ENCODE measurements at places on chromosomes 11 and 22.

DNA sequence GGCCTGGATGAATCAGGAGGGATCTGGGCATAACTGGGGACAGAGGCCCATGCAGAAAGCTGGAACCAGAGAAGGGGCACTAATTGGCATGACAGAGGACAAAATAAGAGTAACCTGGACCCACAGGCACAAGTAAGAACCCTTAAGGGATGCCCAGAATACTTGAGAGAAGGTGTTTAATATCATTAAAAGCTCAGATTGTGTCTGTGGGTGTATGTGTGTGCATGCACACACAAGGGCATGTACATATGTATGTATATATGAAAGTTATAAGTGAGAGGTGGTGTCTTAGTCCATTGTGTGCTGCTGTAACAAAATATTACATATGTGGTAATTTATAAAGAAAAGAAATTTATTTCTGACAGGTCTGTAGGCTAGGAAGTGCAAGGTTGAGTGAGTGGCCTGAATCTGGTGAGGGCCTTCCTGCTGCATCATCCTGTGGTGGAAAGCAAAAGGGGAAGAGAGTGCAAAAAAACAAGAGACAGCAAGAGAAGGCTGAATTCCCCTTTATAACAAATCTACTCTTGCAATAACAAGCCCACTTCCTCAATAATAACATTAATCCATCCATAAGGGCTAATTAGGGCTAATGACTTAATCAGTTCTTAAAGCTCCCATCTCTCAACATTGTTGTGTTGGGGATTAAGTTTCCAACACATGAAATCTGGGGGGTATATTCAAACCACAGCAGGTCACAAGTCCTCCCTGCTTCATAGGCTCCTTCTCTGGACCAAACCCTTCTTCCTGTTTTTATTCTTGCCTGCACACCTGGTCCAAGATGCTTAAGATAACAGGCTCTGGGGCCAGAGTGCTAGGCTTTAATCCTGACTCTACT, 68.3 kb upstream of the POU2AF2 start:
- no peak for DNase-seq

GRCh38 chr11:63858628-63859550, 20.0 kb downstream of the MARK2 start:
- DNase-seq: no peak

- DNase-seq: no peak
Observed at GRCh38 chr22:47204002-47204979, 441.8 kb downstream of the TBC1D22A start.

DNA sequence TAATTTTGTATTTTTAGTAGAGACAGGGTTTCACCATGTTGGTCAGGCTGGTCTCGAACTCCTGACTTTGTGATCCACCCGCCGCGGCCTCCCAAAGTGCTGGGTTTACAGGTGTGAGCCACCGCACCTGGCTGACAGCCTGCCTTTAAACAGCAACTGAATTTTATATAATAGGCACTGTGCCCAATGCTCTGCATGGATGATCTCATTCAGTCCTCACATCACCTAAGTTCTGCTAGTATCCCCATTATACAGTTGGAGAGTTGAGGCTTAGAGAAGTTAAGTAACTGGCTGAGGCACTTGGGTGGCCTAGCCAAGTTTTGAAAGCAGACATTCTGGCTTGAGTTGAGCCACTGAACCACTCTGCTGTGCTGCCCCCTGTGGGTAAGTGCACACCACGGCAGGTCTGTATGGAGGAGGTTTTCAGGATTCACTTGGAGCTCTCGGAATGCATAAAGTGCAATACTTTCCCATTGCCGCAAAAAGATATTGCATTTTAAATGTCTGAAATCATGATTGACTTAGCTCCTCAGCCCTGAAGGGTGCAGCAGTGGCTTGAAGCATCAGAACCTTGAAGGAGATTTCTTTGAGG, 112.4 kb downstream of the LDLRAD3 start:
- DNase-seq: no peak

GRCh38 chr11:116725434-116726221, 47.2 kb downstream of the BUD13 start:
- no peak for DNase-seq

DNA sequence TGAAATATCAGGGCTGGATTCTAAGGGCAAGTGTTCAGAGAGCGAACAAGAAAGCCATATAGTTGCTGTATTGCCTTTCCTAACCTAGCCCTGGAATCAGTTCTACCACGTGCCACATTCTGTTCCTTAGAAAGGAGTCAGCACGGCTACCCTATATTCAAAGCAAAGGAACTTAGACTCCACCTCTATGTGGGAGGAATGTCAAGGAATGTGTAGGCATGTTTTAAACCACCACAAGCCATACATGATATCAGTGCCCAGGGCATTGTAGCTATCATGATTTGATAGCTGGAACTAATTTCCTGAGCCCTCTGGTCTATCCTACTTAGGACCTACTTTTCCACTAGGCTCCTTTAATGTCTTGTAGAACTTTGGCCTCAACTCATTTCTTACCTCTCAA, 2.5 kb upstream of the EIF4ENIF1 start:
- DNase-seq: no peak

GRCh38 chr11:129795089-129795488, 20.6 kb upstream of the TMEM45B start:
- no peak for DNase-seq

GRCh38 chr11:34890089-34890488, 26.1 kb downstream of the APIP start:
- DNase-seq: no peak

- no peak for DNase-seq
Observed at GRCh38 chr11:1519028-1520010, 32.7 kb upstream of the MOB2 start.

- DNase-seq: peak; percentile 54
Observed at GRCh38 chr11:133966921-133967598, 10.3 kb upstream of the IGSF9B start.

GRCh38 chr22:39967103-39967829, 7.1 kb downstream of the TMA7B start:
- no peak for DNase-seq

DNA sequence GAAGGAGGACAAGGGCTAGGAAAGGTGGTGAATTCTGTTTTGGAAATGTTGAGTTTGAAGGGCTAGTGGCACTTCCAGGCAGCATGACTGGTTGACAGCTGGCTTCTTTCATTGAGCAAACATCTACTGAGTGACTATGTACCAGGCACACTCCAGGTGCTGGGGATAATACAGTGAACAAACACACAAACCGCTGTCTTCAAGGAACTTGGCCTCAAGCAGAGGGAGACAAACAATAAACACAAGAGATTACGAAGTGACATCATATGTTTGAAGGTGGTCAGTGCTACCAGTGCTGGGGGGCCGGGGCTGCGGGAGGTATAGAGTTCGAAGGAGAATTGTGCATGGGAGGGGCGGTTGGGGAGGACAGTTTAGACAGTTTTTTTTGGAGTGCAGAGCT, 197.0 kb upstream of the SORL1-AS1 start:
- no peak for DNase-seq

DNA sequence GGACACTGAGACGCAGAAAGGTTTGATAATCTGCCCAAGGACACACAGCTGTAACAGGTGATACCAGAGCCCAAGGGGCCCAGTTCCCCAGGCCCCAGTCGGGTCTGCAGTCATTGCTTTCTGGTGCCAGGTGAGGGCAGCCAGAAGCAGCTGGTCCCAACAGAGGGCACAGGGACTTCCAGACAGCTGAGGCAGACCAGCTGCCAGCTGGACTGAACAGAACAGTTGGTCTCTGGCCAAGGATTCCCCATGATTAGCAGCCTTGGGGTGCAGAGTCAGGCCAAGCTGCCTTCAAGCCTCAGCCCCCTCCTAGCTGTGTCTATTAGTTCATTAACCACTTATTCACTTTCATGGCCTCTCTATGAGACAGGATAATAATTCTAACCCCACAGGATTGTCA, 105.6 kb downstream of the RRAS2 start:
- DNase-seq: no peak

GRCh38 chr22:26443901-26444690, 15.0 kb downstream of the ASPHD2 start:
- no peak for DNase-seq

DNA sequence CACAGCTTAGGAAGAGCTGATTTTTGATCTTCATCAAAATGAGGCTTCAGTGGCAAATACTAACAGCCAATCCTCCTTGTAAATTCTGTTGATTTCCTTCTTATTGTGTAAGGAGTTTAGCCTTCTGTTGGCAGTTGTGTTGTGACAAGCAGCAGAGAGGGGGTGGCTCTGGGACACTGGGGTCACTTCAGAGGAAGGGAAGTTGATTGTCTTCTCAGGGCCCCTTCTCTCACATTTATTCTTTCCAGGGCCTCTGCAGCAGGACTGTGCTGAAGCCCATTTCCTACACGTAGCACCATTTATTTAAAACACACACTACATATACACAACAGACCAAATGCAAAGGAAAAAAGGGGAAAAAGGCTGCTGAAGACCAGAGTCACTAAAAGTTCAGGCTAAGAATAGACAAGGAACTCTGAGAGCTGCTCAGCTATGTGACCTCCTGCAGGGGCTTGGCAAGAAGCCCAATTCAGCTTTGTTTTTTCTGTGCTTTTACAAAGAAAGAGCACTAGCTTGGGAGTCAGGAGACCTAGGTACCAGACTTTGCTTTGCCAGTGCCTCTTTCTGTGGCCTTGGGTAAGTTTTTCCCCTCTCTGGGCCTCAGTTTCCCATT, 28.3 kb upstream of the UPB1 start:
- DNase-seq: no peak

- DNase-seq: no peak
Observed at GRCh38 chr11:85903406-85903805, 48.2 kb downstream of the CCDC83 start.

GRCh38 chr11:35118906-35119305, 20.1 kb upstream of the CD44 start:
- DNase-seq: no peak

DNA sequence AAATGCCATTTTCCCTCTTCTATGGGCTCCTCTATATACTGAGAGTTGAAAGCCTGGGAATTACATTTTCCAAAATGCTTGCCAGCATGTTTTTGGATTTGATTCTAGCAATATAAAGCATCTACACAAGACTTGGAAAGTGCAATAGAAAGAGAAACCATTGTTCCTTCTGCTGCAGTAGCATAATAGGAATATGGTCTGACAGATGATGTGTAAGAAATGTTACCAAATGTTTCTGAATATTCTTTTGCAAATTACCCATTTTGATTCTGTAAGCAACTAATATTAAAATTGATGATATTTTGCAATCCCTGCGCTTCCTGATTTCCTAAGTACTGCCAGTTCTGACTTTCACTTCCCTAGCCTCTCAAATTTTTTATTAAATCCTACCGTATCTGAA, 61.6 kb downstream of the CASP12 start:
- no peak for DNase-seq

DNA sequence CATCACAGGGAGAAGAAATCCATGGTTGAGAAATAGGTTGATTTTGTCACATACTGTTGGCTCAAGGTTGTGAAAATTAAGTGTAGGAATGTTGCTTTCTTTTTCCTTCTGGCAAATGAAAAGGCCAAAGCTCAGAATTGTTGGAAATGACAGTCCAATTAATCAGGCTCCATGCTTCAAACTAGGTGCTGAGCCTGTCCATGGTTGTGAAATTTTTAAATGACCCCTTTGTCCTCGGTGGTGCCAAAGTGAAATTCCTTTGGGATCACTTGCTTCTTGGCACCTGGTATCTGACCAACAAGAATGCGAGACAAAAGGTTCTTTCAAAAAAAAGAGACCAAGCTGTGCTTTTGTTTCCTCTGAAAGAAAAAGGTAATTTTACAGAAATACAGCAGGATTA, 451.9 kb downstream of the ETS1 start:
- no peak for DNase-seq

DNA sequence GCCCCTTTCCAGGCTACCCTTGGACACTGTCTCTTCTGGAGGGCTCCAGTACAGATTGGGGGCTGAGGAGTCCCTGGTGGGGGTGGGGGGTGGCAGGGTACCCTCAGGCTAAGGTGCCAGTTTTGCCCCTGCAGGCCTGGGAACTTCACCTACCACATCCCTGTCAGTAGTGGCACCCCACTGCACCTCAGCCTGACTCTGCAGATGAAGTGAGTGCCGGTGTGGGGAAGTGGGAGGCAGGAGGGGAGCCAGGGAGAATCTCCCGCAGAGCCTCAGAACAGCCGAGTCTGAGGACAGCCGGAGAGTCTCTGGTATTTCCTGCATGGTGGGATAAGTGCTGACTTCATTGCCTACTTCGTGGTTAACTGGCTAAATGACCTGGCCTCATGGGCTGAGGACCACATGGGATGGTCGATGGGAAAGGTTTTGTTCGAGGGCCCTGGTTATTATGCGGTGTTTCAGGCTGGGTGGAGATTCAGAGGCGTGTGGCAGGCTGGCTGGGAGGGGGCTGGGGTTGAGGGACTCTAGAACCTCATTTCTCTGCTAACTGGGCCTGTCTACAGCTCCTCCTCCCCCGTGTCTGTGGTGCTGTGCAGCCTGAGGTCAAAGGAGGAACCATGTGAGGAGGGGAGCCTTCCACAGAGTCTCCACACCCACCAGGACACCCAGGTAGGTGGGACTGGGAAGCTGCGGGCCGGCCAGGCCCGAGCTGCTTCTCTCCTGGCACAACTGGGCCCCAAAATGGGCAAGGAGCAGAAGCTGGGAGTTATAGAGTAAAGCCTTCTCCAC, 8.5 kb downstream of the TMEM258 start:
- DNase-seq: no peak

DNA sequence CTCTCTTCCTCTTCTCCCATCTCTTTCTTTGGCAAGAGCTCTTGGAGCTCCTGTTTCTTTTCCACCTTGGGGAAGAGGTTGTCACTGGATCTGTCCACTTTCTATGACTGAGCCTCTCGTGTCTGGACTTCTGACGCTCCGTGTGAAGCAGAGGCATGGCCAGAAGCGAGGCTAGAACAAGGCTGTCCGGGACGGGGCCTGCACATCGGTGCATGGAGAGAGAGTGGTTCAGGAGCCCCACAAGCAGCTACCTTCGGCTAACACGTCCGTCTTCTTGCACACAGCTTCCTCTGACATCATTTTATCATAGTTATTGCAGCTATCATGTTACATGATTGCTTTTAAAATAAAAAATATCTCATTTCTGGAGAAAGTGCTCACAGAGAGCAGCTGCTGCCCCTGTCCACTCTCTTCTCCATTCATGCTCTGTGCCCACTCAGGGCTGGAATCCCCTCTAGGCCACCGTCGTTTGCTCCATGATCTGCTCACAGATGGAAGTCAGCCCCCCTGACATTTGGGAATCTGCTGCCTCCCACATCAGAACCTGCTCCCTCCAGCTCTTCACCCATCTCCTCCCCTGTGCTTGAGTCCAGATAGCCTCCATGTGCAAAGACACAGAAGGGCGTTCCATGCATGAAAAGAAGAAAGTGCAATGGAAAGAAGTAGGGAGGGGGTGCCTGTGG, 308.4 kb downstream of the NTM start:
- no peak for DNase-seq

DNA sequence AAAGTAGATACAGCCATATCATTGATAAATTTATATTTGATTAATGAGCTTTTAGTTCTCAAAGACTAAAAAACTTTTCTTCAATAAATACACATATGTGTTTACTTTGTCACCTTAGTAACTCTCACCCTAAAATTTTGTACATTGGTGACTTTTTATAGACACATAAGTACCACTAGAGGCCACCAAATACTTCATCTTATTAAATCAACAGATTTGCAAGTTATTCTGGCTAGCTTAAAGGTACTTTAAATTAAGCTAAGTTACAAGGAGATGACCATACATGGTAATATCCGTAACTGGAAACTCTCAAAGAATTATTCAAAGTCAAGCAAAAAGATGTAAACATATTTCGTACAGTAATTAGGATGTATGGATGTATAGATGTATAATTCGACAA, 112.2 kb downstream of the SBF2 start:
- DNase-seq: no peak

- no peak for DNase-seq
Observed at GRCh38 chr22:28005513-28005912, 86.5 kb upstream of the PITPNB start.

- DNase-seq: no peak
Observed at GRCh38 chr22:41308544-41308947, 7.2 kb downstream of the ZC3H7B start.

All from stimulated activated CD8-positive, alpha-beta memory T cell treated with anti-CD3 and anti-CD28 coated beads, Interleukin-4, amount 100 ng/mL, for 1 hour (primary cell).